Dorsolateral prefrontal cortex (tissue), 122 donors: ENCODE measurements at places on chromosomes 4 and X. TPM values are rescaled to one million over a fixed set of nuclear protein-coding genes. Genes with fewer than 3 reads are reported as not detected.

The RBM47 gene
- 2.7 TPM for total RNA-seq

The USP51 gene
- 7.3 TPM for total RNA-seq

The CLGN gene
- 2.3 TPM for total RNA-seq

The BRS3 gene
- total RNA-seq = not detected

The UGT2B11 gene
- total RNA-seq = not detected

The HPGDS gene
- 2.6 TPM for total RNA-seq

The ADRA2C gene
- total RNA-seq = 13.3 TPM

The CSAG1 gene
- 1.6 TPM for total RNA-seq

The SFRP2 gene
- 5.9 TPM for total RNA-seq

DNA sequence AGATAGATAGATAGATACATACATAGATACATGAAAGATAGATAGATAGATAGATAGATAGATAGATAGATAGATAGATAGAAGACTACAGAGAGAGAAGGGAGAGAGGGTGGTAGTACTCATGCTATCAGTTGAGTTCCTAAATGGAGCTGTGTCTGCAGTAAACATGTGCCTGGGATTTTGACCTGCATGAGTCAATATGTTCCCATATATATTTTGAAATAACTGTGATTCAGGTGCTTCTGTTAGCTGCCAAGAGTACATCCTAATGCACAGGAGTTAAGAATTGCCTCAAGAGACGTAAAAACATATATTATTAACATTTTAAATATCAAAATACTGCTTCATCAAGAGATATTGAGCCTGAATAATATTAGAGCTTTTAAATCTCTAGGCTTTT, 379.4 kb downstream of the GRXCR1 start:
- no peak for DNase-seq

- no peak for DNase-seq
Measured at GRCh38 chrX:15177316-15177715, 92.6 kb downstream of the ASB9 start.

DNA sequence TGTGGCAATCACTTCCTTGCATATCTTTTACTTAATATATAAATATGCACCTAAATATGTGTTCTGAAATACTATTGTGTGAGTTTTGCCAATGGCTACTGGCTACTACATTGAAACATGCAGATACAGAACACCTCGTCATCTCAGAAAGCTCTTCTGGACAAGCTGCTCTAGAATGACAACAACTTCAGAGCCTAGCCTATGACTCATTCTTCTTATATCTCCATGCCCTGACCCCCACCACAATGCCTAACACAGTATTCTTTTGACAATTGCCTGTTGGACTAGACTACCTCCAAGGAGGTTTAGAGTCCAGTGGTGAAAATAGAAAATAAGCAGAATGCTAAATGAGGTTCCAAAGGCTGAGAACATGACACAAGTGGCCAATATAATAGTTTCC, 17.6 kb upstream of the DMP1 start:
- no peak for DNase-seq

- DNase-seq = no peak
Measured at GRCh38 chrX:68842351-68842750, 13.5 kb downstream of the EFNB1 start.

- no peak for DNase-seq
Measured at GRCh38 chr4:146550161-146550560, 28.4 kb upstream of the SLC10A7 start.

GRCh38 chr4:55561889-55562288, 15.2 kb upstream of the CLOCK start:
- DNase-seq = no peak

GRCh38 chr4:54392479-54392878, 163.4 kb downstream of the PDGFRA start:
- DNase-seq = no peak

- no peak for DNase-seq
Measured at GRCh38 chr4:176872461-176872860, 79.7 kb upstream of the VEGFC start.

GRCh38 chrX:128436397-128437103, 384.3 kb upstream of the ACTRT1 start:
- DNase-seq = no peak

DNA sequence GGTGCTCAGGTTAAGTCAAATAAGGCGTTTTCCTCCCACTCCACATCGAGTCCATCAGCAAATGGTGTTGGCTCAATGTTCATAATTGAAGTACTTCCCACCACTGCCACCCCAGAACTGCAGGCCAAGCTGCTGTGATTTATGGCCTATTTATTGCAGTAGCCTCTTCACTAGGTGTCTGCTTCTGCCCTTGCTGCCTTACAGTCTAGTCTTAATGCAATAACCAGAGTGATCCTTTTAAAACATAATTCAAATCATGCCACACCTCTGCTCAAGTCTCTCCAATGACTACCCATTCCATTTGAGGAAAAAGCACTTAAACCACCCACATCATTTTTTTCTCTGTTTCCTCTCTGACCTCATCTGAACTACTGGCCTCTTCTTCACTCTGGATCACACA, 220.3 kb downstream of the KCNIP4 start:
- no peak for DNase-seq

DNA sequence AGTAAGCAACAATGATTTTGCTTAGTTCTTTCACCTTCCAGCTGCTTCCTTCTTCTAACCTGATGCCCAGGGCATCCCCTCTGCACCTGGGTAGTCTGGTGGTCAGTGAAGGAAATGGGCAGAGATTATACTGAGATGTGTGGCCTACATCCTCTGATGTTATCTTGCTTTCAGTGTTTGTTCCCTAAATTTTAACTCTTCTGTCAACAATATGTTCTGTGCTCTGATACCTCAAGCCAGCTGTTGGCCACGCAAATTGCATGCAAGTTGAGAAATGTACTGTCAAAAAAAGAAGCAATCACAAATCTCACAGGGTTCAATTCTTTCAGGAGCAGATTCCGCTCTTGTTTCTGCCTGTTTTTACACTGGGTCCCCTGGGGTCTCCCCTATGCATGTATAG, 73.8 kb downstream of the FBXW7 start:
- no peak for DNase-seq

DNA sequence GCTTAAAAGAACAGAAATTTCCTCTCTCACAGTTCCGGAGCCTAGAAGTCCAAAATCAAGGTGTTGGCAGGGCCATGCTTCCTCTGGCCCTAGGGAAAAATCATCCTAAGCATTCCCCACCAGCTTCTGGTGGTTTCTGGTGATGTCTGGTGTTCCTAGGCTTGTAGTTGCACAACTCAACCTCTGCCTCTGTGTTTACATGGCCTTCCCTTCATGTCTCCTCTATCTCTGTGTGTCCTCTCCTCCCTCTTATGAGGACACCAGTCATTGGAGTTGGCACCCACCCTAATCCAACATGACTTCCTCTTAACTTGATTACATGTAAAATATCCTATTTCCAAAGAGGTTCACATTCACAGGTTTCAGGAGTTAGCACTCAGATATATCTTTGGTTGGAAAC, 15.4 kb downstream of the LRP2BP start:
- no peak for DNase-seq

- DNase-seq = no peak
Measured at GRCh38 chr4:85779165-85779564, 304.2 kb downstream of the ARHGAP24 start.

DNA sequence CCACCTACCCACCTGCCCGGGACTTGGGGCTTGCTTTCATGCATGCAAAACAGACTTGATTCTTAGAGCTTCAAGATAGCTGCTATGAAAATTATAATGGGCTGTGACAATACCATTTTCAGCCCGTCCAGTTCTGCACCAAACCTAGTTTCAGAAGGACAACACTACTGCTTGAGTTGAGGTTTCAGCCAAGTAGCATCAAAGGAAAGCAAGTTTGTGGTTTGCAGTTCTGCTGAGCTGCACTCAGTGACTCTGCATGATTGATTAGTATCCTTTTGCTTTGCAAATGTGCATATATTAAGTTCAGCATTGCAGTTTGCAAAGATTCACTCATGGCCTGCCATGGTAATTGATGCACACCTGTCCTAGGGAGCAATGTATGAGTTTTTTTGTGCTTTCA, 442.7 kb downstream of the RPA4 start:
- no peak for DNase-seq
